CD4-positive, alpha-beta memory T cell (primary cell): ENCODE measurements at places on chromosomes 5 and 9. TPM values are rescaled to one million over a fixed set of nuclear protein-coding genes. Genes with fewer than 3 reads are reported as not detected.

Gene SRA1
- total RNA-seq, result 24.5 TPM

Gene SLC2A6
- 2.5 TPM for total RNA-seq

Gene SLC6A19
- not detected for total RNA-seq

Gene CDO1
- 1.1 TPM for total RNA-seq

Gene SAPCD2
- total RNA-seq, result 0.11 TPM

Gene HAPLN1
- not detected for total RNA-seq

Gene IL4
- not detected for total RNA-seq

Gene ARL10
- total RNA-seq, result 17.9 TPM

Gene LCN9
- total RNA-seq, result not detected

- DNase-seq, result peak; percentile 29
- H3K27ac ChIP-seq, result peak overlapping the region; percentile 77
- H3K36me3 ChIP-seq, result no peaks in the 10 kb centered on the region
- no peak overlapping the region for H3K4me3 ChIP-seq
- H3K4me1 ChIP-seq, result peaks cover 100% of the 10 kb centered on the region
- no peaks in the 10 kb centered on the region for H3K27me3 ChIP-seq
Observed at GRCh38 chr5:132457371-132458225, 33.0 kb downstream of the IRF1 start.

- peaks cover 33% of the 10 kb centered on the region for H3K4me1 ChIP-seq
- no peaks in the 10 kb centered on the region for H3K36me3 ChIP-seq
- H3K27me3 ChIP-seq, result no peaks in the 10 kb centered on the region
- no peak overlapping the region for H3K4me3 ChIP-seq
Observed at GRCh38 chr5:110053205-110053604, 363.5 kb downstream of the MAN2A1 start.

- peaks cover 14% of the 10 kb centered on the region for H3K36me3 ChIP-seq
- peak overlapping the region; percentile 58 for H3K27ac ChIP-seq
- H3K4me1 ChIP-seq, result peaks cover 75% of the 10 kb centered on the region
Observed at GRCh38 chr5:157570531-157571200, 4.9 kb downstream of the ADAM19 start.

- no peaks in the 10 kb centered on the region for H3K27me3 ChIP-seq
- H3K36me3 ChIP-seq, result no peaks in the 10 kb centered on the region
- no peak overlapping the region for H3K27ac ChIP-seq
- no peak overlapping the region for H3K4me3 ChIP-seq
- peaks cover 17% of the 10 kb centered on the region for H3K4me1 ChIP-seq
Observed at GRCh38 chr9:98807814-98808195, 335 bp downstream of the GALNT12 start.

DNA sequence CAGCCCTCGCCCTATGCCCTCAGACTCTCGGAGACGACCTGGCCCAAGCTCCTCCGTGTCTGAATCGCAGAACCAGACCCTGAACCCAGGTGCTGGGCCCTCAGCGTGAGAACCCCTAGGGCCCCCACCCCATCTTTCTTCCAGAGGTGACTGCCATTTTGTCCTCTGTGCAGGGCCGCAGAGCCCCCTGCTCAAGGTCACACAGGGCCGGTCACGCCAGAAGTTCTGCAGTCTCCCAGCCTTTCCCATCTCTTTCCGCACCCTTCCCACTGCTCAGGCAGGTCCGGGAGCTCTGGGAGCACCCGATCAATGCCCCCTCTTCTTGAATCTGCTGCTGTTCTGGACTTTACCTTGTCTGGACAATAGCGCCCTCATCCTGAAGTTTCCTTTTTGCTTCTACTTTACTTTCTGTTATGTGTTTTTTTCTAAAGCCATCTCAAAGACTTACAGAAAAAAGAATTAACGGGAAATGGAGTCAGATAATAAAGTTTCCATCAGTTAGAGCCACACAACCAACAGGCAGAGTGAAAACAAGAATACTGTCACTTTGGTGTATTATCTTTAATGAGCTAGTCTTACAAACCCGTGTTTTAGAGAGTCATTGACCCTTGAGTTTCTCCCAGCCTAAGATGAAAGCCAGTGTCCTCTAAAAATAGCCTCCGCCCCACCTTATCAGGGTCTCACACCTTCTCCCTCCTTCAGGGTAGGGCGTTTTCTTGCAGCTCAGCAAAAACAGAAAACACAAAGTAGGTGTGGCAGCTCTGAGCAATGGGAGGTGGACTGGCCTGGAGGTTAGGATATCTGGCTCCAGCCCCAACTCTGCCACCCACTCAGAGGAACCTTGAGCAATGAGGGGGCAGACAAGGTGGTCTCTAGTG is 1.8 kb downstream of the TMOD1 start:
- H3K4me3 ChIP-seq, result no peak overlapping the region
- no peak overlapping the region for H3K27ac ChIP-seq
- no peaks in the 10 kb centered on the region for H3K36me3 ChIP-seq
- no peak for DNase-seq

DNA sequence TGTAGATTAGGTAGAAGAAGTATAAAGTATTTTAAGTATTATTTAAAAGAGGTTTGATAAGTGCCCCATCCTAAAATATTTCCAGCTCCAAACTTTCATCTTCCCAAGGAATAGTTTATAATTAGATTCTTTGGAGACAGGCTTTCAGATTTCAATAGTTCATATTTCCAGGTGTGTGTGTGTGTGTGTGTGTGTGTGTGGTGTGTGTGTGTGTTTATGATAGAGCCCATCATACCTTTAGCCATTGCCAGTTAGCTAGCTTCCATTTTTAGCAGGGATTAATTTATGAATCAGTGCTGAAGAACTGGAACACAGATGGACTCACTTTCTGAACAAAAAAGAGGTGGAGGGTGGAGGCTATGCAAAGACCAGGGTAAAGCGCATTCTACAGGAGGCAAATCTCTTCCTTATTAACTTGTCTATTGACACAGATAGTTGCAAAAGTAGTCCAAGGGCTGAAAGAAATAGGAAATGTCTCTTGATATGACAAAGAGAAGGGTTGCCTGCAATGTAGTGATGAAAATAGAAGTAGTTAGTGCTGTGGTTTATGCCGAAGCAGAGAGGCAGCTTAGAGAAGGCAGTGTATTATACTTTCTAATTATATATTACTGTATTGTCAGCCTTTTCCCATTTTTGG is 301.1 kb downstream of the MAN2A1 start:
- no peaks in the 10 kb centered on the region for H3K36me3 ChIP-seq
- H3K27ac ChIP-seq, result no peak overlapping the region
- H3K4me3 ChIP-seq, result no peak overlapping the region
- no peaks in the 10 kb centered on the region for H3K4me1 ChIP-seq
- H3K27me3 ChIP-seq, result no peaks in the 10 kb centered on the region
- no peak for DNase-seq

GRCh38 chr9:99445920-99446319 is 223.8 kb downstream of the SEC61B start:
- DNase-seq, result no peak
- no peak overlapping the region for H3K4me3 ChIP-seq
- no peaks in the 10 kb centered on the region for H3K4me1 ChIP-seq
- no peak overlapping the region for H3K27ac ChIP-seq

GRCh38 chr9:96080364-96080763 is 204.9 kb downstream of the ERCC6L2 start:
- H3K4me3 ChIP-seq, result no peak overlapping the region
- no peak for DNase-seq
- no peaks in the 10 kb centered on the region for H3K4me1 ChIP-seq
- H3K27ac ChIP-seq, result no peak overlapping the region
- H3K36me3 ChIP-seq, result no peaks in the 10 kb centered on the region

GRCh38 chr5:103774721-103775120 is 212.1 kb upstream of the NUDT12 start:
- no peaks in the 10 kb centered on the region for H3K27me3 ChIP-seq
- no peak for DNase-seq
- no peaks in the 10 kb centered on the region for H3K4me1 ChIP-seq
- H3K36me3 ChIP-seq, result no peaks in the 10 kb centered on the region
- H3K27ac ChIP-seq, result no peak overlapping the region
- no peak overlapping the region for H3K4me3 ChIP-seq

DNA sequence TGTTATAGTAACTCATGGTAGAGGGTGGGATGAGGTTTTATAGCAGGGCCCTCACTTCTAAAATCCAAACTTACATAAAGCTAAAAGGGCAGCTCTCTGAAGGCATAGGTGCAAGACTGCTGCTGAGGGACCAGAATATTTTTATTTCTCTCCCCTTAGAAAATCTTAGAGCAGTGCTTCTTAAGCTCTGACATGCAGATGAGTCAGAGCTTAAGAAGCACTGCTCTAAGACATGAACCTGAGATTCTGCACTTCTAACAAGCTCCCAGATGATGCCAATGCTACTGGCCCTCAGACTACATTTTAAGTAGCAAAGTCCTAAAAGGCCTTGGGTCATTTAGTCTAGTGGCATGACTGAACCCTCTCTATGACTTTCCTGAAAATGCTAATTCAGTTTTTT is 97.6 kb upstream of the SPRY4 start:
- peaks cover 71% of the 10 kb centered on the region for H3K4me1 ChIP-seq
- no peak overlapping the region for H3K4me3 ChIP-seq
- no peaks in the 10 kb centered on the region for H3K27me3 ChIP-seq
- no peaks in the 10 kb centered on the region for H3K36me3 ChIP-seq
- DNase-seq, result no peak

DNA sequence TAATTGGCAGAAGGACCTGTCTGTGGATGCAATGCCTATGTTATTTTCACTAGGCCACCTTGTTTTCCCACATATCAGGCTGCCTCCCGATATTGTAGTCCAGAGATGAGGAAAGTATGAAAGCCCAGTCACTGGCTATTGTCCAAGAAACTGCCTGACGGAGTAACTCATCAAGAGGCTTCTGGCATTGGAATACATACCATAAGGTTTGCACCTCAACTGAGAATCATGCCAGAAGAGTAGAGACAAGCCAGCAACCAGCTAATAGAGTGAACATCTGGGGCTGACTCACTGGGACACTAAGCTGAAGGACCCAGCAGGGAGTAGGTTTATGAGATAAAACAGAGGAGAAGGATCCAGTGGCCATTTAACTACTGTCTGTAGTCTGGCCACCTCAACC is 137.2 kb upstream of the FST start:
- H3K4me1 ChIP-seq, result no peaks in the 10 kb centered on the region
- H3K36me3 ChIP-seq, result no peaks in the 10 kb centered on the region
- no peak for DNase-seq
- no peak overlapping the region for H3K4me3 ChIP-seq
- H3K27me3 ChIP-seq, result no peaks in the 10 kb centered on the region
- H3K27ac ChIP-seq, result no peak overlapping the region

- peaks cover 12% of the 10 kb centered on the region for H3K36me3 ChIP-seq
- H3K27me3 ChIP-seq, result no peaks in the 10 kb centered on the region
- H3K27ac ChIP-seq, result no peak overlapping the region
- H3K4me3 ChIP-seq, result no peak overlapping the region
- no peak for DNase-seq
- no peaks in the 10 kb centered on the region for H3K4me1 ChIP-seq
Observed at GRCh38 chr9:93673839-93674334, 97.5 kb downstream of the PHF2 start.

GRCh38 chr5:124454081-124454480 is 292.4 kb downstream of the ZNF608 start:
- H3K4me1 ChIP-seq, result no peaks in the 10 kb centered on the region
- H3K36me3 ChIP-seq, result no peaks in the 10 kb centered on the region
- H3K4me3 ChIP-seq, result no peak overlapping the region
- H3K27ac ChIP-seq, result no peak overlapping the region
- DNase-seq, result no peak

- no peak overlapping the region for H3K4me3 ChIP-seq
- no peak for DNase-seq
- H3K36me3 ChIP-seq, result no peaks in the 10 kb centered on the region
- H3K27ac ChIP-seq, result no peak overlapping the region
- no peaks in the 10 kb centered on the region for H3K27me3 ChIP-seq
- H3K4me1 ChIP-seq, result no peaks in the 10 kb centered on the region
Observed at GRCh38 chr9:8241201-8241600, 441.6 kb upstream of the DMAC1 start.
